GM23248 (cell line): ENCODE measurements at places on chromosomes 5 and 9. TPM values are rescaled to one million over a fixed set of nuclear protein-coding genes. Genes with fewer than 3 reads are reported as not detected.

DNA sequence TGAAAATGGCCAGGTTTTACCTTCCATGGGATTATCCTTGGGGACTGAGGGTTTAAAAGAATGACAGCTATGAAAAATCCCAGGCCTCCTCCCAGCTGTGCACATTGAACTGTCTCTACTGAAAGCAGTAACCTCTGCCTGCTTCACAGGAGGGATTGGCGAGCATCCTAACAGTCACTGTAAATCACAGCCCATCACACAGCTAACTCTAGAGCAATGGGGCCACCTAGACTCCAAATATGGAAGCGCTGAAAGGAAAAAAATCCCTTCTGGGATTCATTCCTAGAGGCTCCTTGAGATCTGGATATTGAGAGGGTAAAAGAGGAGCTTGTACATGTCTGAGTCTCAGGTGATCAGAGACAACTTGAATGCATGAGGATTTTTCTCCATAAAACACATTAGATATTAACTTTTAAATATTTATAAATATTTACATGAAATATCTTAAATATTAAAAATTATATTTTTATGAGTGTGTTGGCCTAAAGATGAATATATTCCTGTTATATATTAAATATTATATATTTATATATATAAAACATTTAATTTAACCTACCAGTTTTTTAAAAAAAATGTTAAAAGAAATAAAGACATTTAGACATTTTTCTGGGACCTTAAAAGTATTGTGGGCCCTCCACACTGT, 133.8 kb upstream of the SLC24A2 start:
- peak; percentile 72 for DNase-seq

DNA sequence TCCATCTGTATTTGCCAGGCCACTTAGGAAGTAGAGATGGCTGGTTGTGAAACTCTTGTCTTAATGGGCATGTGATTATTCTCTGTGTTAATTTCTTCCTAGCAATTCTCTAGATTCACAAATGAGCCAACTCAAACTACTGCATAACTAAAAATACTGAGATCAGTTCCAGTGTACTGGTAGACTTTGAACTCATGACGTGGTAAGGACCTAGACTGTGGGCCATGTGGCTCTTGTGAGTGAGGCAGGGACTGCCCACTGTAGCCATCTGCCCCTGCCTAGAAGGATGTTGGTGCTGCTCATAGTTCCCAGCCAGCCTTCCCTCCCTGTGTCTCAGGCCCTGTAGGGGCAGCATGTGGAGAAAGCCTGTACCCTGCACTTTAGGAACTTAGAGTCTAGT, 47.4 kb downstream of the CYSTM1 start:
- no peak for DNase-seq

DNA sequence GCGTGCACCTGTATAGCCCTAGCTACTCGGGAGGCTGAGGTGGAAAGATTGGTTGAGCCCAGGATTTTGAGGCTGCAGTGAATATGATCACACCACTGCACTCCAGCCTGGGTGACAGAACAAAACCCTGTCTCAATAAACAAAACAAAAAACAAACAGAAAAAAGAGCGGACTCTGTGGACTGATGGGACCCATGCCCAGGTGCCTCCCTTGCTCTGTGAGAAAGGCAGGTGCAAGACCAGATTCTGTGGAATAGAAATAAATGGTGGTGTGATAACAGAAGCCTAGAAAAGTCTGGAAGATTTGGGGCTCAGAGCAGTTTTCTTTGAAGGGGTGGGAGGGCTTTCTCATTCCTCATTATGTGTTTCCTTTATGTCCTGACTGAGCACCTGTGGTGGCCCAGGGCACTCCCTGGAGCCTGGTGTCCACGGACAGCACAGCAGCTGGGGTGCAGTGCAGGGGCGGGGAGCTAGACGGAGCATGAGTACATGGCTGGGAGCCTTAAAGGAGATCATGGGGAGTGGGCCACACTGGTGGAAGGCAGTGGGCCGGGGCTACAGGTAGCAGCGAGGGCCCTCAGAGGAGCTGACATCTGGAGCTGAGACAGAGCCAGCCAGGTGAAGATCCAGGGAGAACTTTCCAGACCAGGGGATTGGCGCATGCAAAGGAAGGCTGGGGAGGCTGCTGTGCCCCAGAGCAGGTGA, 15.4 kb upstream of the CEL start:
- no peak for DNase-seq

- DNase-seq: peak; percentile 59
Measured at GRCh38 chr9:4678679-4679267, 596 bp upstream of the CDC37L1 start.

DNA sequence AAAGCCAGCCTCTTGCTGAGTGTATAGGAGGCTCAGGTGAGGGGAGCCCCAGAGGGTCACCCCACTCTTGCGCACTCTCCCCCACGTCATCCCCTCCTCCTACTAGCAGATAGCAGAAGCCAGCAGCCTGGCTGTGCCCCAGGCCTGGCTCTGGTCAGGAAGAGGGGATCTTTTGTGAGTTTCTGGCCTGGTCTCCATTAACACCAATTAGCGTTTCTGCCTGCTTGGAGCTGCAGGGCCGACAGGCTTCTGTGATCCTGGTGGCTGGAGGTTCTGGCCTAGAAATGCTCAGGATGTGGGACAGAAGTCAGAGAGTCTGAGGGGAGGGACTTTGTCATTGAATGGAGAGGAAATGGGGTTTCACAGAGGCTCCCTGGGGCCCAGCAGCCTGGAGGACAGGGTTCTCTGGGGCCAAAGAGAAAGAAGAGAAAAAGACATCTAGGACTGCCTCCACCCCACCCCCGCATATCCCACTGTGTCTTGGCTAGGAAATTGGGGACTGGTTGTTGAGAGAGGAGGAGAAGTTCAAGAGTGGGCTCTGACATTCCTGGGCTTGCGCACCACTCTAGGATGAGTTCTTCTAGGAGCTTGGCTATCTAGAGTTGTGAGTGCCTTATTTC, 47.5 kb upstream of the ARAP3 start:
- DNase-seq: no peak

DNA sequence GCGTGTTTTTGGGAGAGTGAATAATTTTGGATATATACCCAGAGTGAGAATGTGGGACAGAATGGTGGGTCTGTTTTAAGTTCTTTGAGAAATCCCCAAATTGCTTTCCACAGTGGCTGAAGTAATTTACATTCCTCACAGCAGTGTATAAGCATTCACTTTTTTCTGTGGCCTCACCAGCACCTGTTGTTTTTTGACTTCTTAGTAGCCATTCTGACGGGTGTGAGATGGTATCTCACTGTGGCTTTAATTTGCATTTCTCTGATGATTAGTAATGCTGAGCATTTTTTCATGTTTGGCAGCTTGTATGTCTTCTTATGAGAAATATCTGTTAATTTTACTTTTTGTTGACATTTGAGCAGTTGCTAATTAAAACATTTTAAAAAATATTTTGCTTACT, 9.4 kb upstream of the SPATA31D1 start:
- no peak for DNase-seq

DMGDH gene
- 0.38 and 1.6 TPM in 2 replicates for total RNA-seq

- DNase-seq: peak; percentile 57
Measured at GRCh38 chr9:6827439-6828145, 69.8 kb downstream of the KDM4C start.

RLN2 gene
- total RNA-seq: not detected in 2 replicates

POLK gene
- total RNA-seq: 20.7 and 25.7 TPM in 2 replicates

DNA sequence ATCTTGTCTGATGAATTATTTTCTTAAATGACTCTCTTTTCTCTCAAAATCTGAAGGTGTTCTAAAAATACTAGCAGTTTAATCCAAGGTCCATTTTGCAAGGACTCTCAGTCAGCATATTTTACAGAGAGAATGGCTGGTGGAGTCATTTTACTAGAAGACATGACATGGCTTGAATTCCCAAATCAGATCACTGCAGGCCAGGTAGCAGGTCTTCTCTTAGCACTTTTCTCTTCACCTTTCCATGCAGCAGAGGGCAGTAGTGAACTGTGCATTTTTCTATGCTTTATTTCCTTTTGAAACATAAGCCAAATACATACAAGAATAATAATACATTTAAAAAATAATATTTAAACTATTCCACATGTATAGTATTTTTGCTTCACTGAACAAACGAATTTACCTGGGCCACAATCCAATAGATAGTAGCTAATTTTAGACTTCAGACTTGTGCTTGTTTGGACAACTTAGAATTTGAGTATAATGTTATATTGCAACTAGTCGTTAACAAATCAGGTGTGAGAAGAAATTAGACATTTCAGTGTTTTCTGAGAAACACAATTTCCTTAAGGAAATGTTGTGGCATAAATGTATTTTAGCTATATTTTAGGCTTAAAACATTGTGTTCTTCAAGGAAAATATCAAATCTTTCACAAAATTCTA, 289.4 kb upstream of the DAB2 start:
- DNase-seq: peak; percentile 70

- no peak for DNase-seq
Measured at GRCh38 chr5:116506488-116506887, 68.1 kb downstream of the SEMA6A start.

IL33 gene
- total RNA-seq: 3.8 and 4.7 TPM in 2 replicates

GRCh38 chr9:130513078-130513477, 66.3 kb upstream of the FUBP3 start:
- no peak for DNase-seq

TRPM6 gene
- total RNA-seq: not detected in 2 replicates

- no peak for DNase-seq
Measured at GRCh38 chr5:143653766-143654282, 158.1 kb upstream of the HMHB1 start.

SLC25A48 gene
- not detected in 2 replicates for total RNA-seq

SLC45A2 gene
- total RNA-seq: not detected in 2 replicates

SV2C gene
- not detected in 2 replicates for total RNA-seq

- DNase-seq: no peak
Measured at GRCh38 chr5:131462454-131462853, 172.6 kb downstream of the RAPGEF6 start.

OTP gene
- total RNA-seq: not detected in 2 replicates

DNA sequence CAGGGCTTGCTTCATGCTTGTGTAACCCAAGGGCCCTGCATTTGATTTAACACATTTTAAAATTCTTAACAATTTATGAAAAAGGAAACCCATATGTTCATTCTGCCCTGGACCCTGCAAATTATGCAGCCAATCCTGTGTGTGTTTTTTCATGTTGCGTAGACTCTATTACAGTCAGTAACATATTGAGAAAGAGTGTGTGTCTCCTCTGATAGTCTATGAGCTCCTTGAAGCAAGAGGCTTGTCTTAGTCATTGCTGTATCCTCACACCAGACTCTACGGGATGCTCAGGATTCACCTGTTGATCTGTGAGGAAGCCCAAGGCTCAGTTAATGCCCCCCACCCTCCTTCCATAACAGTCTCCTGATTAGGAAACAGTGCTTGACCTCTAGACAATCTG, 177.3 kb upstream of the DMAC1 start:
- DNase-seq: no peak

- DNase-seq: peak; percentile 94
Measured at GRCh38 chr9:89021154-89021803, 30.0 kb downstream of the S1PR3 start.

- DNase-seq: peak; percentile 7
Measured at GRCh38 chr5:136065588-136065987, 36.8 kb downstream of the TGFBI start.

BTNL9 gene
- total RNA-seq: not detected in 2 replicates

SEMA5A gene
- total RNA-seq: 38.2 and 40.1 TPM in 2 replicates

GABRA1 gene
- total RNA-seq: not detected in 2 replicates

DNA sequence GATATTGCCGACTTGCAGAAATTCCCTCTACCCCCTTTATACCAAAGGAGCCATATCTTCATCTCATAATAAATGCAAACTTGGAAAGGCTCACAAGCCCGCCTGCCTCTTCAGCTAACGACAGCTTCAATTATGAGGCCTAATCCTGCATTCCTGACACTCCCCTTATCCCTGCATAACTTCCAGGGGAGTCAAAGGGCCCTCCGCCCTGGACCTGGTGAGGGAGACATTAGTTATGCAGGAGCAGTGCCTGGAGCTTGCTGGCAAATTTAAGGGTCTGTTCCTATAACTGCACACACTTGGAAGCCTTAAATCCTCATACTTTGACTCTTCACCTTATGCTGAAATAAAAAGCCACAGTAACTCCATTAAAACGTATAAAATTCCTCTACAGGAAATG, 617.9 kb downstream of the BNC2 start:
- no peak for DNase-seq

LCN2 gene
- not detected in 2 replicates for total RNA-seq

- no peak for DNase-seq
Measured at GRCh38 chr5:74977471-74977870, 74.9 kb downstream of the GCNT4 start.

GRCh38 chr9:33988219-33988890, 60.3 kb downstream of the UBAP2 start:
- peak; percentile 1 for DNase-seq

- no peak for DNase-seq
Measured at GRCh38 chr5:34516686-34517085, 139.4 kb upstream of the RAI14 start.

DNA sequence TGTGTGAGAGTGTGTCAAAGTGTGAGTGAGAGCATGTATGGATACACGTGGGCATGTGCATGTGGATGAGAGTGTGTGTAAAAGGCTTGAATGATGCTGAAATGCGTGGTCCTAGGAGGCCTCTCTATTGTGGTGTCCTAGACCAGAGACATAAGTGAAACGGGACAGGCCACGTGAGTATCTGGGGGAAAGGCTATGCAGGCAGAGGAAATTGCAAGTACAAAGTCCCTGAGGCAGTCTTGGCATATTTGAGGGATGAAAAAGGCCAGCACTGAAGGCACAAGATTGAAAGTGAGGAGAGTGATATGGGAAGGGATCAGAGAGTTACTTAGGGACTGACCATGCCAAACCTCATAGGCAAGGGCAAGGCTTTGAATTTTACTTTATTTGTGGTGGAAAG, 67.2 kb upstream of the CCDC152 start:
- DNase-seq: no peak

KCNV2 gene
- total RNA-seq: not detected in 2 replicates

GRCh38 chr5:16565118-16565517, 51.7 kb downstream of the RETREG1 start:
- no peak for DNase-seq

GRCh38 chr5:107900721-107901120, 230.0 kb upstream of the EFNA5 start:
- no peak for DNase-seq

- peak; percentile 24 for DNase-seq
Measured at GRCh38 chr5:80754900-80755299, 100.1 kb upstream of the DHFR start.
